ENCODE measurements at places on chromosomes 4 and X.
A peak's percentile ranks its signal among the peaks of the same experiment; 100 is the strongest.

GRCh38 chr4:184439386-184439785 lies 35.0 kb downstream of the IRF2 start:
- DNase-seq, result no peak

GRCh38 chrX:139933904-139934303 lies 1.1 kb upstream of the ATP11C start:
- no peak for DNase-seq

DNA sequence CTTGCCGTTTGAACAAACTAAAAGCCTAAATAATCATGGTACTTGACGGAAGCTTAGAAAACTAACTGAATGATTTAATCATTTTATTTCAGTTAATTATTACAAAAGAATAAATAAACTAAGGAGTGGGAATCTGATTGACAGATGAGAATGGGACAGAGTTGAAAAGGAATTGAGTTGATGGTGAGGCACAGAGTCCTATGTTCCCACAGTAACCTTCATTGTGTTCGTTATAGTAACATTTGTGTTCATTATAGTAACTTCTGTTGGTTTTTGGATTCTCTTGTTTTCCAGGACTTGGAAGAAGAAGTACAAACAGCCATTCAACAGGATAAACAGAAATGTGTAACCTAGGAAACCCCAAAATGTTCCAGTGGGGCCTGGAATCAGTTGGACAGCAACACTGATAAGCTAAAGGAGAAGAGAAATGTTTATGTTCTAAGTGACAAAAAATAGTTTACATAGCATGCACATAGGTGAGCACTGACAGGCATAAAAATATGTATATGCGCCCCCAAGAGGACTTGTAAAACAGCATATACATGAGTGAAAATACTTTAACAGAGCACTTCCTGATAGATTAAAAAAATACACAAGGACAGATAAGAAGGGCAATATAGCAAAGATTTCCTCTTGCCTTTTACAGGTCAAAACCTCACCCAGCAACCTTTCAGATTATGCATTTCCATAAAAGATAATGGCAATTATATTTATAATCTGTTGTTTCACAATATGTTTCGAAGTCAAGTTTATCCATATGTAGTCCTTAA lies 218.6 kb upstream of the HTR2C start:
- DNase-seq, result no peak

DNA sequence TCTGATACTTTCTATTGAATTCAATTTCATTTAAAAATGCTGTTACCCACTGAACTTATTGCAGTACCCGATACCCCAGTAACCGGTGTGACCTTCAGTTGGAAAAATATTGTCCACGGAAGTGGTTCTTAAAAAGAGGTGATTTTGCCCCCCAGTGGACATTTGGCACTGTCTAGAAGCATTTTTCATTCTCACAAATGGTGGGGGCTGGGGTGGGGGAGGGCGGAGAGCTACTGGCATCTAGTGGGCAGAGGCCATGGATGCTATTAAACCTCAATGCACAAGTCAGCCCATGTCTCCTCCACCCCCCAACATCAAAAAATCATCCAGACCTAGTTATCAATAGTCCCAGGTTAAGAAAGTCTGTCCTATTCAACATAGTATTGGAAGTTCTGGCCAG lies 19.6 kb upstream of the CHM start:
- DNase-seq, result no peak

DNA sequence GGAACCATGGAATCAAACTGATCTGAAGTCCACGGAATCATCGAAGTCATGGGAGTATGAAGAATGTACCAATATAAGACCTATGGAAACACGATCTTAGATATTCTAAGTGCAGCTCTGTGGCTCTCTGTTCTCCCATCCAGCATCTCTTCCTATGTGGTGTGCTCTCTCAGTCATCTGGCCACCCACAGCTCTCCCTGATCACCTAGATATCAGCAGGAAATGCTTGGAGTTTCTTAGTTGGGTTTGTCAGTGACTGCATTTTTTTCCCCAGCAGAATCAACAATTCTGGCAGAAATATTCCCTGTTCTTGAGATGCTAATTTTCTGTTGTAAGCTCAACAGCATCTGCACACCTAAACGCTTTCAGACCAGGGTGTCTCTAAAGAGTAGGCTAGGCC lies 94.1 kb downstream of the GC start:
- DNase-seq, result no peak

DNA sequence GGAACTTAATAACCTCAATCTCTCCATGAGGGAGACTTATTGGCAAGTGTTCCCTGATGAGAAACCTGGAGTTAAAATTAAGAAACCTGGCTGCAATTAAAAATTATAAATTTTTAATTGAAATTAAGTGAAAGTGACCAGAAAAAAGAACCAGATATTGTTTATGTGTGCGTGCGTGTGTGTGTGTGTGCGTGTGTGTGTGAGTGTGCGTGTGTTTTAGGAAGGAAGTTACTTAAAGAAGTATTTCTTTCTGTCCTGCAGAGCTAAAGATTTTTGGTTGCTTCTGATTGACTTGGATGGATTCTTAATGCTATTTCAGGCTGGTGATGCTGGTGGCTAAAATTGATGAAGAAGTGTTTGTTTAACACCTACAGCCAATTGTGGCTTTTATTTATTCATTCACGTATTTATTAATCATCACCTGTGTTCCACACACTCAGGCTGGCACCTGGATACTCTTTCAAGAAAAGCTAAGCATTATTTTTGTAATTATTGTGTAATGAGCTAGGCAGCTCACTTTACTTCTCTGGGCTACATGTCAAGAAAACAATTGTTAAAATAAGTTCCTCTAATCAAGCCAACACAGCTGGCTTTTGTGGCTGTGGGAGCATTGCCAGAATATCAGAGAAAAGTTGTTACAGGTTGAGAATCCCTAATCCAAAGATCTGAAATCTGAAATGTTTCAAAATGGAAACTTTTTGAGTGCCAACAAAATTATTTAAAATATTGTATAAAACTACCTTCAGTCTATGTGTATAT lies 68.5 kb downstream of the CEP44 start:
- no peak for DNase-seq

DNA sequence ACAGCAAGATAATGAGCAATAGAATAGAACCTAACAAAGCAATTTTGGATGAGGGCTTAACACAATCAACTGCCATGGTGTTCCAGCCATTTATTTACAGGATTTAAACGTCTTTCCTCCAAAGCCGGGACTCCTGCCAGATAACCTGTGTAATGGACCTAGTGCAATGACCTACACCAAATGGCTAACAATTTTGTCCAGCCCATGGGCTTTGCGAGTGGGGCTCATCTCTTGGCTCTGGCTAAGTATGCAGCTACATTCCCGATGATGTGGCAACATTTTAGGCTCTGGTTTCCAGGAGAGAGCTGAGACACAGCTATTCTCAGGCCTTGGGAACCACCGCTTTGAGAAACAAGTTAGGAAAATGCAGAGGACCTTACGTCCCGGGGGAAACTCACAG lies 822.3 kb upstream of the FTHL17 start:
- no peak for DNase-seq

GRCh38 chrX:48897157-48897624 lies 377 bp downstream of the TIMM17B start:
- peak; percentile 67 for DNase-seq

GRCh38 chr4:156970501-156971164 lies 966 bp downstream of the PDGFC start:
- no peak for DNase-seq
